A673 (cell line): ENCODE measurements at places on chromosomes 7 and 10. TPM values are rescaled to one million over a fixed set of nuclear protein-coding genes. Genes with fewer than 3 reads are reported as not detected.

DNA sequence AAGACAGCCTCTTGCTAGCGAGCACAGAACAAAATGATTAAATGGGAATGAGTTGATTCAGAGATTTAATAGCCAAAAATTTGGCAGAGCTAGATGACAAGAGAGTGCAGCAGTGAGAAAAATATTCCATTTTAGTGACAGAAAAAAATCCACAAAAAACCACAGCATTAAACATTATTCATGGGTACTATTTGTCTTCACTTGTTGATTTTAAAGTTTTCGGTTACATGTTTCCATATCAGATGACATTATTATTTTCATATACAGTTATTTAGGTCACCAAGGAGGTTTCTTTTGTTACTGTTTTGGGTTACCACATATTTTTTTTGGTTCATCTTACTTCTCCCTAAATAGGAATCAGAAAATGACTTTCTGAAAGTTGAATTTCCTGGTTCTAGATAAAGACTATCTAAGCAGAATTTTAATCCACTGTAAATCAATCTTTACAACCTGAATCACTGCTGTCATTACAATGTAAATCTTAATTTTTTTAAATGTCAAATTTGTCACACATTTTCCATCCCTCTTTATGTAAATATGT lies 87.9 kb downstream of the SVIL start:
- no peak for DNase-seq

GRCh38 chr10:11395161-11395560 lies 216.3 kb downstream of the USP6NL start:
- DNase-seq: no peak

DNA sequence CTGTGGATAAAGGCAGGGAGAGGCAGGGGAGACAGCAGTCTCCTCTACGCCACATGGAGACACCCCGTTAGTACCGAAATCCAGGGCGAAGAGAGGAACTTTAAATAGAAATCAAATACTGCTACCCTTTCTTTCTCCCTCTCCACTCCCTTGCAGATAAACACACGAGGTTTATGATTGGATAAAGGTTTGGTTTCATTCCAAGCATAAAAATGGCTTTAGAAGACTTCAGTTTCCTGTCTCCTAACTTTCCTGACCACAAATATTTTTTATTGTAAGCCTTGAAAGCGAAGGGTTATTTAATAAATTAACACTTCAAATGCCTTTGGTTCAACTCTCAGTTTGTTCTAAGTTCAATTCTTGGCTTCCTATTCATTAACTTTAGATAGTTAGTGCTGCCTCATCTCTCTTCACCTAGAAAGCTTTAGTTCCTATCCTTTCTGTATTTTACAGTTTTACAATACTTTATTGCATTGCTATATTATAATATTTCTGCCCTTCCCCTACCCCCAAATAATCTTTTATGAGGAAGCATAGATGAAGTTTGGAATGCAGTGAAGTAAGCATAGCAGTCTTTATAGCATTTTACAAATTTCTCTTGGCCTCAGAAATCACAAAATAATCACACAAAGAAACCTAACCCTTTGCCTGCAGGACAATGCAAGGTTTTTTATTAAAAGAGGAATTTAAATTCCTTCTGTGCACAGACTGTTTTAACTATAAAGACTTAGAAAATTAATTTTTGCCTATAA lies 31.5 kb upstream of the ARID5B start:
- peak; percentile 89 for DNase-seq

GRCh38 chr10:121084675-121085070 lies 233.5 kb downstream of the WDR11 start:
- DNase-seq: no peak

GRCh38 chr7:94041529-94041928 lies 37.4 kb upstream of the BET1 start:
- no peak for DNase-seq

GRCh38 chr7:153245809-153246208 lies 486.3 kb downstream of the ACTR3B start:
- DNase-seq: no peak

DNA sequence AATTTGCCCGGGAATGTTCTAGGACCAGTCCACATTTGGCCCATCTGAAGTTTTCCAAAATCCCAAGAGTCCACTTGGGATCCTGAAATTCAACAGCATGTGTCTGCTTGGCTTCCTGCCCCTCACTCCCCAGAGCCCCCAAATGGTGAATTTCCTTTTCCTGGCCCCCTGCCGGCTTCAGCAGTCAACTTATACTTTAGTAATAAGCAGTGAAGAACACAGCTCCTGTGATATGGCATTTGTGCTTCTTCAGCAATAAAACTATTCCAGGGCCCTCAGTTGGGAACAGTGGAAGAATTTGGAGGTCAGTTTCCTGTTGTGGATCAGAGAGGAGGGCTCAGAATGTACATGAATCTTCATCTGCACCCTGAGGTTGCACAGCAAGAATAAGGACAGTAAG lies 51.1 kb downstream of the PRF1 start:
- DNase-seq: peak; percentile 79

DNA sequence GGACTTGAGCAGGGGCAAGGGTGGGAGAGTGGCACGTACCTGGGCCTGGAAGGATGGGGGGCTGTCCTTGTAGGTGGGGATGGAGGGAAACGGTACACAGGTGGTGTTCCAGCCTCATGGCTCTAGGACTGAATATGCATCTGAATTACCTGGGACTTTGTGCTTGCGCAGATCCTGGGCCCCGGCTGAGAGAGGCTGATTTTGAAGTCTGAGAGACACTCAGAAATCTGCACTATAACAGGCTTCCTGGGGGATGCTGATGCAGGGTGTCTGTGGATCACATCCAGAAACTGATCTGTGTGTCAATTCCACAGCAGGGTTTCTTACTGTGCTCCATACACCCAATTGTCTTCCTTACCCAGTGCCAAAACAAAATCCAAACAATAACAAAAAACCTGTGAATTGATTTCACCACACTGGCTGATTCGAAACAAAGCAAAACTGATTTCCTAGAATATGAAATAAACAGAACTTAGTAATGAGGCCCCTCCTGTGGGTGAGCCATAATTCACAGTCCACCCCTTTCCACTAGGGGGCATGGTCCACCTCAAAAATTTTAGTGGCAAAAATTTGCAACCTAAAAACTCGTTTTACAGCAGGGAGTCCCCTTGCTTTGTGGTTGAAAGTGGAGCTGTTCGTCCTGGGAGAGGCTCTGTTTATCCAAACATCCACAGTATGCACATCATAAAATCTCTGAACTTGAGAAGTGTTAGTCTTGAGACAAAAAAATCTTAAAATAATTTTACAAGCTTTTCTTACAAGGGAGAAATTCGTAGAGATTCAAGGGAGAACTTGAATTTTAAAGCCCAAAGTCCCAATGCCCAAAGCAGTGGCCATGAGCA lies 32.0 kb upstream of the PLEKHA1 start:
- peak; percentile 60 for DNase-seq

ACSL5 gene
- total RNA-seq: 0.37 and 1.0 TPM in 2 replicates

RBP4 gene
- not detected in 2 replicates for total RNA-seq
